SK-N-SH (cell line): ENCODE measurements at places on chromosomes 12 and 14.

DNA sequence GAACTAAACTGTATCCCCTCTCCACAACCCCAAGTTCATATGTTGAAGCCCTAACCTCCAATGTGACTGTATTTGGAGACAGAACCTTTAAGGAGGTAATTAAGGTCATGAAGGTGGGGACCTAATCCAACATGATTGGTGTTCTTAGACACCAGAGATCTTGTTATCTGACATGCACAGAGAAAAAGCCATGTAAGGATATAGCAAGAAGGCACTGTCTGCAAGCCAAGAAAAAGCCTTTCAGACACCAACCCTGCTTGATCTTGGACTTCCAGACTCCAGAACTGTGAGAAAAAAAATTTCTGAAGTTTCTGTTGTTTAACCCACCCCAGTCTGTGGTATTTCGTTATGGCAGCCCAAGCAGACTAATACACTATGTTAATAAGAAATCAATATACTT lies 62.2 kb upstream of the CFL2 start:
- DNase-seq: no peak

DNA sequence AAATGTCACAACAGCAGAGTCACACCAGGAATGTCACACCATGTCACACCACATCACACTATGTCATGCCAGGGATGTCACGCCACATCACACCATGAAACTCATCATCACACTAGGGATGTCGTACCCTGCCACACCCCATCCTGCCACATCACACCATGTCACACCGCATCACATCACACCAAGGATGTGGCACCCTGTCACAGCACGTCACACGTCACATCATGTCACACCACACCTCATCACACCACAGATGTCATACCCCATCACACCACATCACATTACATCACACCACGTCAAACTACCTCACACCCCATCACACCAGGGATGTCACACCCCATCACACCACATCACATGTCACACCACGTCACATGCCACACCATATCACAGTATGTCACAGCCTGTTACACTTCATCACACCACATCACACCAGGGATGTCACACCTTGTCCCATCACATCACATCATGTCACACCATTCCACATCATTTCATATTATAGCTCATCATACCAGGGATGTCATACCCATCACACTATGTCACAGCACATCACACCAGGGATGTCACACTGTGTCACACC lies 90.9 kb downstream of the TMEM121 start:
- DNase-seq: no peak

DNA sequence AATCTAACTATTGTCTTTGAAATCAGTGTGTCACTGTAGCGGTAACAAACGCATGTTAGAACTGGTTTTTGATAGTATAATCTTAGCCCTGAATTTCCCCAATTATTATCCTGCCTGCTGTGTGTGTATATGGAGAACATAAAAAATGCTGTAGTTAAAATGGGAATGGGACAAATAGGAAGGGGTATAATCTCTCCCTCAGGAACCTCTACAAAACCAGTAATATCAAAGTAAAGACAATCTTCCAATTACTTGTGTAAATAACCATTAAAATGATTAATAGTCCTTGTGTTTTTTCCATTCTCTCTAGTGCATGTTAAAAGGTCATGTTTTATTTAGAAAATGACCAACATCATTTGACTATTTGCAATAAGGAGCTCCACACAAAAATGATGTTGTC lies 200.1 kb upstream of the TMTC1 start:
- DNase-seq: no peak

DNA sequence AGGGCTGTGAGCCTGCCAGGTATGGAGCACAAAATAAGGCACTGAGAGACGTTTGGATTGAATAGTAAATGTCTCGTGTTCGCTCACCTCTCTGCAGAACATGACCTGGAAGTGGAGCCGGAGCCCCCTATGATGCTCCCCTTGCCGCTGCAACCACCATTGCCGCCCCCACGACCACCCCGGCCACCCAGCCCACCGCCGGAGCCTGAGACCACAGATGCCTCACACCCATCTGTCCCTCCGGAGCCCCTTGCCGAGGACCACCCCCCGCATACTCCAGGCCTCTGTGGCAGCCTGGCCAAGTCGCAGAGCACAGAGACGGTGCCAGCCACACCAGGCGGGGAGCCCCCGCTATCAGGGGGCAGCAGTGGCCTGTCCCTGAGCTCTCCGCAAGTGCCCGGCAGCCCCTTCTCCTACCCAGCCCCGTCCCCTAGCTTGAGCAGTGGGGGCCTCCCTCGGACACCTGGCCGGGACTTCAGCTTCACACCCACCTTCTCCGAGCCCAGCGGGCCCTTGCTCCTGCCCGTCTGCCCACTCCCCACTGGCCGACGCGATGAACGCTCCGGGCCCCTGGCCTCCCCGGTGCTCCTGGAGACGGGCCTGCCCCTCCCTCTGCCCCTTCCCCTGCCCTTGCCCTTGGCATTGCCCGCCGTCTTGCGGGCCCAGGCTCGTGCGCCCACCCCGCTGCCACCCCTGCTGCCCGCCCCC lies 18.7 kb downstream of the SETD1B start:
- DNase-seq: no peak

DNA sequence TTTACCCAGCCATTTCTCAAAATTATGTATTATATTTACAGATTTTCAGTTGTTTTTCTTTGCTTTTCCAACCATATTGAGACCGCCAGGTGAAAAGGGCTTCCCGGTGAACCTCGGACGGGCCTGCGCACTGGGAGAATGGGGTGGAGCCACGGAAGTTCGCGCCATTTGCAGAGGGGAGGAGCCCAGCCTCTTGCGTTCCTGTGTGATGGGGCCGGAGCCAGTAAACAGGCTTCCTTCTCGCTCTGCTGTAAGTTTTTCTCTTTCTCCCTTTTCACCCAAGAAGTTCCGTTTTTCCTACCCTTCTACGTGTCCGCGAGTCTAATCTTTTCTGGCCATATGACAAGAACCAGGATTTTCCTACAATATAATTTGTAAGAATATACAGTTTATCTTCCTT lies 1108.8 kb upstream of the SEL1L start:
- no peak for DNase-seq

DNA sequence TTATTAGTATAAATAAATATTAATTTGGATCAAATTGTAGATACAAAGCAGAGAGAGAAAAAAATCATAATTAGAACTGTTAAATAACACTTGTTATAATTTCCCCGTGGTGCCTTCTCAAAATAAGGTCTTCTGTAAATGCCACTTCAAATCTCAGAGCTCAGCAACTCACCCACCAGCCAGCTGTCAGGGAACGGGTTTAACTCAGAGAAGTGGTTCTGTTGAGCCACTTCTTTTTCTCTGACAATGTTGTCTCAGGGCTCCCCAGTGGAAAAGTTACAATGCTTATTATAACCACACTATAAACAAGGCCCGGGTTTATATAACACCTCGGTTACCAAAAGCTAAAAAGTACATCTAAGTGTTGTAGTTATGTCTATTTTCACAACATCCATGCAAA lies 452.6 kb downstream of the GLT1D1 start:
- DNase-seq: no peak

GRCh38 chr12:49451468-49452259 lies 84.4 kb downstream of the SPATS2 start:
- no peak for DNase-seq

DNA sequence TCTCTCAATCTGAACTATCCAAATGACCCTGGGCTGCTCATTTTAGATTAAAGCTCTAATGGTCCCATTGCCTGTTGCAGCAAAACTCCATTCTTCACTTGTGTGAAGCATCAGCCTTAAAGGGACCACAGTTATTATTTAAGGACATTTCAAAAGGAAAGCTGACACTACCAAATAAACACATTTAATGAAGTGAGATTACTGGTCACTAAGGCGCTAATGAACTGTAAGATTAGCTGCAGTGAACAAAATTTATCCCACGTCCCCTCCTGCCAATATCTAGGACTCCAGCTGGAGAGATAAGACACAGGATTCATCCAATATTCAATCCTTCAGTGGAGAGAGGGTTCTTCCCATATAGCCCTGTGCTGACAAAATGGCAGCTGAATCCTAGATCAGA lies 1029.2 kb upstream of the SEL1L start:
- DNase-seq: no peak

DNA sequence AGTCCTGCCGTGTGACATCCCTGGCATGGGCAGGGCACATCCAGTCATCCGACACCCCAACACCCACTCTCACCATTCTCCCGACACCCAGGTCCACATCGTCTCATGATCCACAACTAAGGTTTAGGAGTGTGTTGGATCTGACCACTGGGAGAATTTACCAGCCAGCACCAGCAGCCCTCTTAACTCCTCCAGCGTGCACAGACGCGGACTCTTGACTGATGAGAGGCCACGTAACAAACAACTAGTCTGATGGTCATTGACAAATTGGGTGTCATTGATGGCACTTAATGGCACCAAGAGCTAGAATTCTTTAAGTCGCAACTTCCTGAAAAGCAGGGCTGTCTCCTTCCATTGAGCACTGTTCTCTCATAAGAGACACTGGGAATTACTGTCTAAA lies 203.0 kb upstream of the SFSWAP start:
- no peak for DNase-seq

GRCh38 chr14:103001226-103001625 lies 56.1 kb downstream of the CDC42BPB start:
- no peak for DNase-seq

DNA sequence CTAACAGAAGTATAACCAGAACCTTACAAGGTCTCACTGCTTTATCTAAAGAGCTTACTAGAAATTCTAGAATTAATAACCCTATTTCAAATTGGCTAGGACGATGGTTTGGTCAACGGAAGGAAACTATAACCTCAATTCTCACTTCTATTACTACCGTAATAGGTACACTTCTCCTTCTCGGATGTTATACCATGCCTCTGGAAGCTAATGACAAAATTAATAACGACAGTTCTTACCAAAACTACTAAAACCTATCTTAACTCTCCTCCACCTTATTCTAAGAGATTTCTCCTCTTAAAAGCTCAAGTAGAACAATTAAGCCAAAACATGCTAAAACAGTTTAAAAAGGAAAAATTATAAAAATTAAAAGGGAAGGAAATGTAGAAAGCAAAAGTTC lies 23.7 kb upstream of the UBC start:
- DNase-seq: no peak

DNA sequence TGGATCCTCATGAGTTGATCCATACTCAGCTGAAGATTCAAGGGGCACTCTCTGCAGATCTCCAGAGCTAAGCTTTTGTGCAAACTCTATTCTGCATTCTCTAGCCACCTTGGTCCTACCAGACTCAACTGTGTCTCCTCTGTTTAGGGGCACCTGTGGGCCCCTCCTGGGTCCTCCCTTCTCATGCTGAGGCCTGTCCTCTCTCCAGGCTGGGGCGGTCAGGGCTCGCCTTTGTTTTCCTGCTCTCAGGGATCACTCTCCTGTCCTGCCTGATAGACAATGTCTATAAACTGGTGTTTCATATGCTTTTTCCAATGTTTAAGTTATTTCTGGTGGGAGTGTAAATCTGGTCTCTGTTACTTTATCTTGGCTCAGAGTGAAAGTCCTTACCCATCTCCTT lies 11.6 kb upstream of the KIF26A start:
- DNase-seq: no peak

GRCh38 chr12:45599196-45599595 lies 130.3 kb upstream of the ARID2 start:
- DNase-seq: no peak

DNA sequence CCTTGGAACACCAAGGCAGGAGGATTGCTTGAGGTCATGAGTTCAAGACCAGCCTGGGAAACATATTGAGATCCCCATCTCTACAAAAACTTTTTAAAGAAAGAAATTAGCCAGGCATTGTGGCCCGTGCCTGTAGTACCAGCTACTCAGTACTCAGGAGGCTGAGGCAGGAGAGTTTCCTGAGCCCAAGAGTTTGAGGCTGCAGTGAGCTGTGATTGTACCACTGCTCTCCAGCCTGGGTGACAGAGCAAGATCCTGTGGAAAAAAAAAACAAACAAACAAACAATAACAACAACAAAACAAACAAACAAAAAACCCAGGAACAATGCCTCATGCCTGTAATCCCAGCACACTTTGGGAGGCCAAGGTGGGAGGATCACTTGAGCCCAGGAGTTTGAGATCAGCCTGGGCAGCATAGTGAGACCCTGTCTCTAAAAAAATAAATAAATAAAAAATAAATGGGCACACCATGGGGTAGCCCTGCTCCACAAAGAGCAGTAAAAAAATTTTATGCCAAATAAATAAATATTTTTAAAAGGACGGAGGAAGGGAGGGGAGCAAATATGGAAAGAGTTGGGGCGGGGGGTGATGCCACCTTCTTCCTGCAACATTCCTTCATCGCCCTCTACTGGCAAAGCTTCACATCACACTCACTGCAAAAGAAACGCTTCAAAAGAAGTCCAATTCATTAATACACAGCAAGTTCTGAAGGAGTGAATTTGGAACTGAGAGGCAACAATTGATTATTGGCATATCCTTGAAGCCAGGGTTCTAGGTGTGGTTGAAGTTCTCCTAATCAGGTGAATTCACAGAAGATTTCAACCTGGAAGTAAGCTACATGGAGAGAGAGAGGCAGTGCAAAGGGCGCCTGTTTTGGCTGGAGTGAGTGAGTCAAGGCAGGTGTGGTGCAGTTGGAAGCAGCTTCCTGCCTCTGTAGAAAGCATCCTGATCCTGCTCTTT lies 8.8 kb upstream of the GNPTAB start:
- peak; percentile 62 for DNase-seq

- DNase-seq: no peak
Measured at GRCh38 chr14:53619691-53620231, 336.9 kb downstream of the BMP4 start.

DNA sequence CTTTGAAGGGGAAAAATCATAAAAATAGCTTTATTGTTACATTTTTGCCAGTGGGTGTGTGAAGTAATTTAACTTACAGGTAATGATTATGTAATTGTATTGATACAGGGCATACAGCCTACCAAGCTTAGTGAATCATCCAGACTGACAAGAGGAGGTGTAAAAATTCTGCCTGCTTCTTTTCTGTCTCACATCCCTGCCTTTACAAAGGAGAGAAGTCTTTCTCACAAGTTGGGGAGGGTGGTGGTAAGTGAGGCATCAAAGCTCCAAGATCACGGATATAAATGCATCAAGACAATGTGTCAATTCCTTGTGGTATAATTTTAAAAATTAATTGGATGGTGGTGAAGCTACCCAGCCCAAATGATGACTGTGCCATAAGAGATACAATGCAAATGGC lies 39.0 kb upstream of the G2E3 start:
- DNase-seq: no peak

DNA sequence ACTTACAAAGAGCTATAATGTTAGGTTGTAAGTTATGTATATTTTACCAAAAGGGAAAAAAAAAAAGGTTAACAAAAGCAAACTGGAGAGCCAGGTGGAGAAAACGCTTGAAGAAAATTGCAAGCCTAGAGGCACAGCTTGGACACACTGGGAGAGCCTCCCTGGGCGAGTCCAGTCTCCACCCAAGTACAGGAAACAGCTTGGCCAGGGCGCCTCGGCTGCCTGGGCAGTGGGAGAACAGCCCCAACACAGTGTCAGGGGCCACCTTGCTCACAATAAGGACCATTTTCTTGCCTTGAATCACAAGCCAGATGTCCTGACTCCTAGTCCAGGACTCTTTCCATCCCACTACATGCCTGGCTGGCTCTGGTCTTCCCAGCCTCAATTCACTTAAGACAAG lies 33.3 kb downstream of the TTC7B start:
- no peak for DNase-seq

- DNase-seq: peak; percentile 69
Measured at GRCh38 chr14:100438271-100438670, 115.1 kb downstream of the SLC25A47 start.
